Naive thymus-derived CD4-positive, alpha-beta T cell (primary cell): ENCODE measurements at places on chromosomes 5 and 9. TPM values are rescaled to one million over a fixed set of nuclear protein-coding genes. Genes with fewer than 3 reads are reported as not detected.
A peak's percentile ranks its signal among the peaks of the same experiment; 100 is the strongest.

- no peak overlapping the region for H3K4me3 ChIP-seq
- H3K27ac ChIP-seq, result no peak overlapping the region
- DNase-seq, result no peak
- no peaks in the 10 kb centered on the region for H3K4me1 ChIP-seq
- H3K27me3 ChIP-seq, result no peaks in the 10 kb centered on the region
Measured at GRCh38 chr5:116437922-116438578, 136.6 kb downstream of the SEMA6A start.

DNA sequence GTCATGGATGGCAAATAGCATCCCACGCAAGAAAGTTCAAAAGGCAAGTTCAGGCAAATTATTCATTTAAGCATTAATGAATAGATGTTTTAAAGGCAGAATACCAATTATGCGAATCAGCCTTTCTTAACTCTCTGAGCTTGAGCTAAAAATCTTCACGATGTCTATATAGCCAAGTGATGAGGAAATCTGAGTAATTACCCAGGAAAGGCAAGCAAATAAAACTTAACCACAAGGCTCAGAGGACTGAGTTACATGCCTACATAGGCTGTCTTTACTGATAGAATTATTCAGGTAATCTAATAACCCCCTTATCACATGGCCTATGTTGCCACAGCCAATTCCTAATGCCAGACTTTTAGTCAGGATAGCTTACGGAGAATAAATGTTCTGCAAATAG, 120.8 kb upstream of the MTAP start:
- H3K27me3 ChIP-seq, result no peaks in the 10 kb centered on the region
- no peaks in the 10 kb centered on the region for H3K36me3 ChIP-seq
- no peak overlapping the region for H3K27ac ChIP-seq

The CSF2 gene
- polyA plus RNA-seq, result not detected

- H3K36me3 ChIP-seq, result no peaks in the 10 kb centered on the region
- H3K27me3 ChIP-seq, result no peaks in the 10 kb centered on the region
- H3K4me1 ChIP-seq, result peaks cover 5% of the 10 kb centered on the region
- DNase-seq, result peak; percentile 94
- peak within 1 kb of the TSS; percentile 68 for H3K27ac ChIP-seq
- peak within 1 kb of the TSS; percentile 78 for H3K4me3 ChIP-seq
Measured at GRCh38 chr5:69166686-69167492, at the start of gene CCNB1. CCNB1 (plus strand) TSS chr5:69167150; CDS start chr5:69167263, 113 bp downstream.

- DNase-seq, result no peak
- no peak overlapping the region for H3K4me3 ChIP-seq
- no peak overlapping the region for H3K27ac ChIP-seq
- H3K36me3 ChIP-seq, result no peaks in the 10 kb centered on the region
- no peaks in the 10 kb centered on the region for H3K4me1 ChIP-seq
- no peaks in the 10 kb centered on the region for H3K27me3 ChIP-seq
Measured at GRCh38 chr9:114633438-114634089, 22.5 kb downstream of the TMEM268 start.
